Gastrocnemius medialis (tissue), 4 donors: ENCODE measurements at places on chromosomes 13 and 19. TPM values are rescaled to one million over a fixed set of nuclear protein-coding genes. Genes with fewer than 3 reads are reported as not detected.

The ATP5F1D gene
- 442 TPM for total RNA-seq

The ZNF99 gene
- total RNA-seq: not detected

The ZSWIM4 gene
- total RNA-seq: 3.9 TPM

The LILRB3 gene
- total RNA-seq: 0.51 TPM

The KLK15 gene
- total RNA-seq: not detected

The ZBTB45 gene
- total RNA-seq: 12.2 TPM

The PRR20B gene
- total RNA-seq: not detected

The ZNF805 gene
- total RNA-seq: 20.2 TPM

The GFY gene
- not detected for total RNA-seq

DNA sequence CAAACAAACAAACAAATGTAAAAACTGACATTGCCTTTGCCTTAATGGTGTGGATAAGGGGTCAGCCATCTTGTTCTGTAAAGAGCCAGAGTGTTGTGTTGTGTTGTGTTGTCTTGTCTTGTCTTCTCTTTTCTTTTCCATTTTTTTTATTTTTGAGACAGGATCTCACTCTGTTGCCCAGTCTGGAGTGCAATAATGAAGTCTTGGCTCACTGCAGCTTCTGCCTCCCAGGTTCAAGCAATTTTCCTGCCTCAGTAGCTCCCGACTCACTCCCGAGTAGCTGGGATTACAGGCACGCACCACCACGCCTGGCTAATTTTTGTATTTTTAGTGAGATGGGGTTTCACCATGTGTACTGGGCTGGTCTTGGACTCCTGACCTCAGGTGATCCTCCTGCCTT, 27.8 kb downstream of the TIMM13 start:
- DNase-seq: no peak

DNA sequence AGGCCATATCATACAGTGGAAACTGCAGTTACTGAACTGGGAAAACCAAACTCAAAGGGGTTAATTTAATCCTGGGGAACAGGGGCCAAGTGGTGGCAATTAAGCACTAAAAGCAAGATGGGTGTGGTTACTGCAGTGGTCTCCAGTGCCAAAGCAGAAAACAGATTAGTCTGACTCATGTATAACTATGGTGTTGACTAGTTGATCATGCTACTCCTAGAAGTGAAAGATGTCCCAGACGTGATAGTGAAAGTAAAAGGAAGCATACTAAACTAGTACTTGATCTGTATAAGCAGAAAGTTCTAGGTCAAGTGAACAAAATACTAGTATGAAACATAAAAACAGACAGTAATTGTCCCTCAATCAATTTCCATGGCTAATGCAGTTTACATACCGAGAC, 360.0 kb upstream of the SLITRK5 start:
- no peak for DNase-seq

DNA sequence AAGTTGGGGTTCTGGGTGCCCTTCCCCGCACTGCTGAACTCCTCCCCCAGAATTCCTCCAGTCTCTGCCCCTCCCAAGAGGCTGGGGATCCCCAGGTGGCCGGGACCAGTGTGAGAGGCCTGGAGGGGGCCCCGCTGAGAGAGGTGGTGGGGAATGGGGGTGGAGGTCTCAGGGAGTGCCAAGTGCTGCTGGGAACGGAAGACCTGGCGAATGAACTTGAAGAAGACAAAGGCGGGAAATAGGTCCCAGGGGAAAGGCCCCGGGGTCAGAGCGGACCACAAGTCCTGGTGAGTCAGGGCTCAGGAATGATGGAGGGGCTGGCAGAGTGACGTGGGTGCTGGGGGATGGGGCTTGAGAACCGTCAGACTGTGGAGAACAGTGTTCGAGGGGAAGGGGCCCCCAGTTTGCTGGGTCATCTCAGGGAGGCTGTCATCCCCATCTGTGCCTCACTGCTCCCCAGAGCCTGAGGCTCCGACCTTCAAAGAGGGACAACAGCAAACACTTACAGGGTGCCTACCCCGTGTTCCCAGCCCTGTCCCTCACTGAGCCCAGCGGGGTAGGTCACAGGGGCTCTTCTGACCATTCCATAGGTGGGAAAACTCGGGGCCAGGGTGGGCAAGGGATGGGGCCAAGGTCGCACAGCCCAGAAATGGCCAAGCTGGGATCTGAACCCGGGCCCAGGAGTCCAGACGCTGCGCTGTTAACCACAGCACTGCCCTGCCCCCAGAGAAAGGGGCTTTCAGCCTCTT, 16.0 kb upstream of the SEMA6B start:
- DNase-seq: peak; percentile 22

- DNase-seq: no peak
Observed at GRCh38 chr13:23288564-23288963, 107.8 kb downstream of the SGCG start.

GRCh38 chr13:36769126-36769525, 49.9 kb upstream of the RFXAP start:
- no peak for DNase-seq

GRCh38 chr13:104447348-104447747, 1381.1 kb upstream of the SLC10A2 start:
- no peak for DNase-seq

DNA sequence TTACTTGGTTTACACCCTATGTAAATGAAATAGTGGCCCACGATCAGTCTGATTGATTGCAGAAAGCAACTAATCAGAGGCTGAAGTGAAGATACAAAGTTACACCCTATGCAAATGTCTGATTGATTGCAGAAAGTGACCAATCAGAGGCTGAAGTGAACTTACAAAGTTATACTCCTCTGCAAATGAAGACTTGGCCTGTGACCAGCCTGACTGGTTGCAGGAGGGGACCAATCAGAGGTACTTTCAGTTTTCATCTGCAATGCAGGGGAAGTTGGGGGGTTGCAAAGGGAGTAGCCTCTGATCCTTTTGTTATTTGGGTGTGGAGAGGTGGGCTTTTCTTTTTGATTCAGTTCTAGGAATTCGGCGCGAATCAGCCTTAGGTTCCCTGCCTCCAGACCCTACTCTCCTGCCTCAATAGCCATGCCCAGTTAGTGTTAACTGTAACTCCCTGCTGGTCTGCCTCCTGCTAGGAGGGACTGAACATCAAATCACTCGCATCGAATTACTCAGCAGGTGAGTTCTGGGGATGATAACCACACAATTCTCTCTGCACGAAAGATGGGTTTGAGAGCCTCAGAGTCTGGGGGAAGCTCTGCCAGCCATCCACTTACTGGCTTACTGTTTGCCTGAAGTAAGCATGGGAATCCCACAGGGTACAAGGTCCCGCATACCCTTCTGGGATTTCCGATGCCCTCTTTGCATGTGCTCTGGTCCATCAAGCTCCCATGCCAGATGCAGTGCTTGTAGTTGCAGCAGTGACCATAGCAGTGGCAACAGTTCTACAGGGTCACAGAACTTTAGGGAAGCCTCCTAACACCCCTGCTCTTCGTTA, 7.5 kb downstream of the ARL11 start:
- no peak for DNase-seq

DNA sequence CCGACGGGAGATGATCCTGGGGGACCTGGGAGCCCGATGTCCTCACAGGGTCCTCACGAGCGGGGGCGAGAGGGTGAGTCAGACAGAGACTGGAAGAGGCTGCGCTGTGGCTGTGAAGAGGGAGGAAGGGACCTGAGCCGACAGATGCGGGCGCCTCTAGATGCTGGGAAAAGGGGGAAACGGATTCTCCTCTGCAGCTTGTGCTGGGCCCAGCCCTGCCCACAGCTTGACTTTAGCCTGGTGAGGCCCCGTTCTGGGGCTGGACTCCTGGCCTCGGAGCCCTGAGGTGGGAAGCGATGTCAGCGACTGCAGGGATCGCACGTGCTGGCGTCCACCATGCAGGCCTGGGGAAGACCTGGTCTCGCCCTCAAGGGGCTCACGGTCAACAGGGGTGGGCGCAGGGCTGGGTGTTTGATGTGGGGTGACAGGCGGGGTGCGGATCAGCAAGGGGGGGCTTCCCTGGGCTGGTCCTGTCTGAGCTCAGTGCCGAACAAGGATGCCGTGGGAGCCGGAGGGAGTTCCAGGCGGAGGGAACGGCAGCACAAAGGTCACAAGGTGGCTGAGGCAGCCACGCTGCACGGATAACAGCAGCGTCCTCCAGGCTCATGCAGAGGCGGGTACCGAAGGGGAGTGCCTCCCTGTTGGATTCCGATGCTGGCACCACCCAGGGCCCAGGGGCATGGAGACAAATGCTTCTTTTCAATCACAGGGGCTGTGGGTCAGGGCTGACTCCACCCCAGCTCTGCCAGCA, 31.8 kb downstream of the PIP5K1C start:
- no peak for DNase-seq

DNA sequence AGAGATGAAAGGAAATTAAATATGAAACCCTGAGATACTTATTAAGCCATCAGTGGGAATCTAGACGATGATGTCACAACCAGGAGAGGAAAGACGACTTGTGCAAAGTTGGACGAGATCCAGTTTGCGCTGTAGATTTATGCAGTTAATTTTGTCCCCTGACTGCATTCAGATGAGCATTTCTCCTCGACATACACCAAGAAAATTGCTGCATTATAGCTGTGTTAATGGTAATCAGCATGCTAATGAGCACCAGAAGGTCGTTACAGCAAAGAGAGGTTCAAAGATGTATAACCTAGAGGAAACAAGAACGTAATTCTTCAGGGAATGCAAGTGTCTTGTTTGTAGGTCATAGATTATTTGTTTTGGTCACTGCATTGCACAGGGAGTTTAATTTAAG, 371.7 kb downstream of the RBM26 start:
- DNase-seq: no peak

- no peak for DNase-seq
Observed at GRCh38 chr13:74574964-74575728, 440.9 kb upstream of the KLF12 start.

DNA sequence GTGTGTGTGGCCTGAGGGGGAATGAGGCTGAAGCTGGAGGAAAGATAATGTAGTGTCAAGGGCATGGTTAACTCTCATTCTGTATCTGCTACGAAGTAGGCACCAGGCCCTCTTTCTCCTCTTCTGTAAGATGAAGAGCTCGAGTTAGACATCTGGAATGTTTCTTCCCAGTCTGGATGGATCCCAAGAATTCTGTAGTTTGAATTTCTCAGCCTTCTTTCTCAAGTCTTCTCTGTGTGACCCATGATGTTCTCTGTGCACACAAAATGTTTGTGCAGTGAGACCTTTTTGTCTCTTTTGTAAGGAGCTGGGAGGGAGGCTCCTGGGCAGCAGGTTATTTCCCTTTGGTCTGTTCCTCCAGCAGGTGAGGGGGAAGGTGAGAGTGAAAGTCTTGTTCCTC, 13.7 kb downstream of the FGF9 start:
- no peak for DNase-seq

- no peak for DNase-seq
Observed at GRCh38 chr19:22607653-22608430, 26.3 kb upstream of the ZNF492 start.

DNA sequence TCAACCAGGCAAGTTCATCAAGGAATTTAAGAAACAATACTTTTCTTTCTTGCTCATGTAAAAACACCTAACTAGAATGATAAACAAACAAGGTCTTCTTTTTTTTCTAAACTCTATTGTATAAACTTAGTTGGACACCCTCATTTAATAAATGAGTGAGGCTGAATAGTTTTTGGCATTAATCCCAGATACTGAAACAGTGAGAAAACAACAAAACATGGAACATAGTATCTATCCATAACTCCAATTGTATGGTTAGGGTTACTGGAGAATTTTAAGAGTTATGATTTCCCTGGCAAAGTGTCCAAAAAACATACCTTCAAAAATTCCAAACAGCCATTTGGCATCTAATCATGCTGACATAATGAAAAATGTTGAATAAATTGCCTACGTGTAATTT, 5.8 kb upstream of the POMP start:
- no peak for DNase-seq

- no peak for DNase-seq
Observed at GRCh38 chr13:73038064-73038463, 20.7 kb upstream of the KLF5 start.

GRCh38 chr13:80563439-80563838, 222.5 kb upstream of the SPRY2 start:
- DNase-seq: no peak

DNA sequence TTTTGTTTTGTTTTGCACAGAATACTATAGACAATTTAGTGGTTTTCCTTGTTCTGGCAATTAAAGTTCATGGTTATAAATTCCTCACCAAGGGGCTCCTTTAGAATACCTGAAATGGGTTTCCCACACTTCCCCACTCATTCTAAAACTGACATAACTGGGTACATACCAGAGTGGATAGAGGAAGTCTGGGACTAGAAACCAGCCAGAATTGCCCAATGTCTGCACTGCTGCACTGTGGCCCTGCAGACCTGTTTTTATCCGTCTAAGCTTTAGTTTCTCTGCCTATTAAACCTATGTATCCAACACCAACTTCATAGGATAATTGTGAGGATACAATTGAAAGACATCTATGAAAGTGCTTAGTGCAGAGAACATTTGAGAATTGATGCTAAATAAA, 498.6 kb downstream of the KCTD12 start:
- no peak for DNase-seq

DNA sequence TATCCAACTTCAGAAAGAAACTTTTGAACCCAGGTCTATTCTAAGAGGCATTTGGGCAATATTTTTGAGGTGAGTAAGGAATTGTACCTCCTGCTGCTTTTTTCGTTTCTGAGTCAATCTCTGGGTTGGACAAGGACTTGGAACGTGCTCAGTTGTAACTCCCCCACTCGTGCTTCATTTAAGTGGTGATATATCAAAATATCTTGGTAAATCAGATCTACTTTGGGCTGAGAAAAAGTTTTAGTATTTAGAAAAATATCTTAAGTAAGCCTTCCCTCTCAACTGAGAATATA, 728.9 kb downstream of the EFNB2 start:
- DNase-seq: no peak

GRCh38 chr13:26017932-26018665, 33.7 kb downstream of the SHISA2 start:
- no peak for DNase-seq

GRCh38 chr13:20974981-20975585, 72.5 kb upstream of the XPO4 start:
- DNase-seq: no peak

GRCh38 chr13:48857576-48857975, 118.1 kb upstream of the FNDC3A start:
- DNase-seq: no peak

GRCh38 chr19:53537521-53538377, at the start of gene ZNF331:
Gene ZNF331, plus strand, starts transcription at chr19:53538145. Its CDS starts 31,232 bp downstream, at chr19:53569377.
- DNase-seq: peak; percentile 53

DNA sequence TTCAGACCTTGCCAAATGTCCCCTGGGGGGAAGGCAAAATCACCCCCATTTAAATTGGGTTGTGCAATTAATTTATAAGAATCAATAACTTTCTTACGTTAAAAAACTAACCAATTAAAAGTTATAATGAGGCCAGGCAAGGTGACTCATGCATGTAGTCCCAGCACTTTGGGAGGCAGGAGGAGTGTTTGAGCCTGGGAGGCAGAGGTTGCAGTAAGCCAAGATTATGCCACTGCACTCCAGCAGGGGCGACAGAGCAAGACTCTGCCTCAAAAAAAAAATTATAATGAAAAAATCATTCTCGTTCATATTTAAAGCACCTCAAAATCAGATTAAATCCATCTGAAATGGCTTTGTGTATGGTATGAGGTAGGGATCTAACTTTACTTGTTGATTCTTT, 18.4 kb upstream of the SIGLEC14 start:
- DNase-seq: no peak

DNA sequence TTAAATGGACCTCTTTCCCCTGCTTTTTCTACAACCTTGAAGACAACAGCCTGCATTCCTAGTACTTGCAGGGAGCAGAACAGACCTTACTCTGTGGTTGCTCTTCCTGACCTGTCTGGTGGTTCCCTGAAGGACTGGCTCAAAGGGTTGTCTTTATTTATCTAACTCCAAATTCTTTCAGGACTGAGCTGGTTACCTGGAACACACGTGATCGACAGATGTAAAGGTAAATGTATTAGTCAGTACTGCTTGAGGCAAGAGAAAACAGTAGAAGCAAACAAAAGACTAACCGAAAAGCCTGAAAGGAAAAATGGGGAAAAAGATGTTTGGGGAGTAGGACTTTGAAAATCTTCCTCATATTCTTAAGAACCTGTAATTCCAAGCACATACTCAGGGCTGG, 17.9 kb downstream of the ZNF558 start:
- no peak for DNase-seq
